ENCODE measurements at places on chromosomes 11 and 22.
A peak's percentile ranks its signal among the peaks of the same experiment; 100 is the strongest.

- no peak for DNase-seq
Observed at GRCh38 chr11:26070714-26071380, 261.1 kb upstream of the ANO3 start.

GRCh38 chr11:120284272-120284671 is 40.8 kb upstream of the TLCD5 start:
- no peak for DNase-seq

DNA sequence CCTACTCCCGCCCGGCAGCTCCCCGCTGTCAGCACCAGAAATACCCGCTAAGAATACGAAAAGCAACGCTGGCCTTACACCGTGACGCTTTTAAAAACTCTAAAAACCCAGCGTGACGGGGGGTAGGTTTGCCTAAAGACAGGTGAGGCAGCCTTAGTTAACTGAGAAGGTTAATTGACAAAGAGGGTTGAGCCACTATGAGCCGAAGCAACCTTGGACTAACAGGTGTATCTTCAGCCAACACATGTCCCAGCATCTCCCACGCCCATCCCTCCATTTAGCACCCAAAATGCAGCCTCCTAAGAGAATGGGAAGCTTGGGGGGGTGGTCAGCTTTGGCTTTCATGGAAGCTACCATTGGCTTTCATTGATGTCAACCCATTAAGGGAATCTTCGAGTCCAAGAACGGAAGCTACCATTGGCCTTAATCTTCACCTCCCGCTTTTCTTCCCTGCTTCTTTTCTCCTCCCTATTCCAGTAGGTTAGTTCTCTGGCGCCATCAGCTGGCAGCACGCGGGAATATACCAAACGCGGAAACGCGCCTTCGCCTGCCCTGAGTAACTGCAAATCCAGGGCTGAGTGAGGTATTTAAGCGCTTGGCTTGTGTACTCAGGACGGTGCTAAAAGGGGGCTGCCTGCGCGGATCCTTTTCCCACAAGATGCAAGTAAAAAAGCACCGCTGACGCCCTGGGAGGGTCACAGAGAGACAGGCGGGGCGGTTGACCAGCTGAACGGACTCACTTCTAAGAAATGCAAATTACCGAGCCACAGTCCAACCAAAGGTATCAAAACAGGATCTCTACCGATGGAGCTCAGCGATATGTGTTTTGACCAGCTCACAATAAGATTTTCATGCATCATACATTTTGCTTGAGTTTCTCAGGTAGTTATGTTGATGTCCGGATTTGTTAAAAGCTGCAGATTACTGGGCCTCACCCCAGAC is 38.5 kb upstream of the GLYATL1 start:
- DNase-seq = peak; percentile 82

- DNase-seq = peak; percentile 80
Observed at GRCh38 chr11:111841370-111842053, 29.9 kb downstream of the ALG9 start.

DNA sequence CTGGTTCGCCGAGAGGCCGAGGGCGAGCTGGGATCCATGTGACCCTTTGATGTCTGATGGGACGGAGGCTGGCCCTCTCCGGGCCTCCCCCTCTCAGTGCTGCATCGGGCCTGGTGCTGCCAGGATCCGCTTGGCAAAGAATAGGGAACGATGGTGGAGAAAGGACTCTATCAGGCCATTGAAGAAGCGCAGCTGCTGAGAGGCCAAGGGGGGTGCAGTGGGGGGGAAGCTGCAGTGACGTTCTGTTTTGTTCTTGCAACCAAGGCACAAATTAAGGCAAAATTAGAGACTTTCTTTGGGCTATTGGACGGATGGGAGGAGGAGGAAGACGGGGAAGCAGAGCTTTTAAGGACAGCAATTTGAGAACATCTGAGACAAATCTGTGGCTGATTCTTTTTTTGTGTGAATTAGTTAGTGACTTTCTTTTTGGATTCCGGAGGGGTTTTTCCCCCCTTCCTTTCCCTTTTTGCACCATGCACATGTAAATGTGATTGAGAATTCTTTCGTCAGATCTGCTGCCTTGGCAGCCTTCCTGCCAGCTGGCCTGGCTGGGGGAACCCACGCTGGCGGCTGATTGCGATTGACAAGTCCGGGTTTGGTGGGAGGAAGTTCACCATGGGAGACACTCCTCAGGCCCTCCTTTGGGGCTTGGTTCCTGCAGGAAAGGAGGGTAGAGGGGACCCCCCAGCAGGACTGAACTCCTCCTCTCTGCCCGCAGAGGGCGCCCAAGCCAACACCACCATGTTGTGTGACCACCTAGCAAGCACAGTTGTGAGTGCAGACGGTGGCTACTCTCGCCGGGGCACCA is 214.6 kb downstream of the NTM start:
- DNase-seq = peak; percentile 53

DNA sequence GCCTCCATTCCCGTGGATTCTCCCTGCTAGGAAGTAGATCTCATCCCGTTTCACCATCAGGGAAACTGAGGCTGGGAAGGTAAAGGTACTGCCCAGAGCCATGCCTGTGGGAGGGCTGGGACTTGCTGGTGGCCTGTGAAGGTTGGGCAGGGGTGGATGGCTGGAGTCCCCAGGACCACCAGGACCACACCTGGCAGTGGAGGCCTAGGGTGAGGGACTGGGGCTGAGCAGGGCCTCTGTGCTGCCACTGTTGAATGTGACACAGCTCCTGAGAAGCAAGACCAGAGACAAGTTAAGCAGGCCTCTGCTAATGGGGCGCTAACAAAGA is 26.2 kb upstream of the PRODH start:
- no peak for DNase-seq

DNA sequence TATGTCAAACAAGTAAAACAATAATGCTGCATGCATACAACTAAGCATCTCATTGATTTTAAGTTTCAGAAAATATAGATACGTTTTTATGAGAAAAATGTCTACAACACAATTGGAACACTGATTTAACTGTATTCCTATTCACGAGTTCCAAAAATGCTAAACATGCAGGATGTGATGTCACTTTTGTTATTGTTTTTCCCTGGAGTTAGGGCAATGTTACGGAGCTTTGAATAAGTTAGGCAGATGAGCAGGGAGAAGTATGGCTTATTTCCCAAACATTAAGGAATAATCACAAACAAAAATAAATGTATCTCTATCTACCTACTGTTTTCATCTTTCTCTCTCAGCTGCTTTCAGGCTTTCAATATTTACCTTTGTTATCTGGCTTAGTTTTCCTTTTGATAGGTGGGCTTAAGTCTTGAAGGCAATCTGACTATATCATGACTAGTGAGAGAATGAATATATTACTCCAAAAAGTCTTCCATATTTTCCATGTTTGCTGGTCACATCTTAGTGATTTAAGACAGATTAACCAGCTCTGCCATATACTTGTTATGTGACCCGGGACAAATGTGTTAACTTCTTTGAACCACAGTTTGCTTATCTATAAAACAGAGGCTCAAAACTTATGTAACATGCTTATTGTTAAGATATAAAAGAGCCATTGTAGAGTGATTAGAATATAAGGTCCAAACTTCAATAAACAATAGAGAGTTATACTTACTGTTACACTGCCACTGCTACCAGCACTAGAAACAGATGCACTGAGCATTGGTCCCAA is 854.4 kb upstream of the CCDC90B start:
- no peak for DNase-seq

DNA sequence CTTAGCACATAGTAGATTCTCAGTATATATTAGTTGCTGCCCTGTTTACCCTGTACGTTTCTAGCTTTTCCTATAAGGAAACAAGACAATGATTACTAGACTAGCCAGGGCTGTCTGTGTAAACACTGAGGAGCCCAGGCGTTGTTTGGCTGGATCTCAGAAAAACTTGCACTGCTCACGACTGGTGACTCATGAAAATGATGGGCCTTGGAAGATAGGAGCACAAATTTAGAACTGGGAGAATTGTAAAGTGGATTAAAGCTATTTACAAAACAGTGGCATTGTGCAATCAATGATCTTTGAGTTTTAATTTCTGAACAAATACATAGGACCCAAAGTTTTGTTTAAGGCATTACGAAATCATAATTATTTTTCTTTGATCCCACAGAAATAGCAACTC is 276.9 kb downstream of the FAM76B start:
- peak; percentile 94 for DNase-seq

DNA sequence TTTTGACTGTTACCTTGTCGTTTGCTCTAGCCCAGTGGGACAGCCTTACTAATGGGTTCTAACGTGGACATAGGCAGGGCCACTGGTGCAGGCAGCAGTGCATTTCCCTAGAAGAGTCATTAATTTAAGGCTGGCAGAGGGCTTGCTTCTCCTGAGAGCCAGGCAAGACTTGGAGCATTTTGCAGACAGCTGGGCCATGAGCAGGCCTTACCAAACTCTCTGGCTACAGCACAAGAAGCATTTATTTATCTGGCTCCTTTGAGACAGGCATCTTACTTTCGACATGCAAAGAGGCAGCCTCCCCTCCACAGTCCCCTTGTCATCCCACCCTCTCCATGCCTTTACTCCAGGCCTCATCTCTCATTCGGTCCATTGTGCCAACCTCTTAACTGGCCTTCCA is 139.9 kb downstream of the CSNK2A3 start:
- no peak for DNase-seq

GRCh38 chr11:119990309-119991021 is 147.4 kb downstream of the TRIM29 start:
- no peak for DNase-seq

GRCh38 chr11:127275774-127276173 is 275.2 kb upstream of the KIRREL3 start:
- peak; percentile 7 for DNase-seq

- no peak for DNase-seq
Observed at GRCh38 chr11:2583605-2583958, 116.2 kb downstream of the KCNQ1OT1 start.

- peak; percentile 68 for DNase-seq
Observed at GRCh38 chr11:118930094-118930712, 4.5 kb upstream of the BCL9L start.

- DNase-seq = no peak
Observed at GRCh38 chr11:37322333-37323194, 724.5 kb upstream of the RAG2 start.

DNA sequence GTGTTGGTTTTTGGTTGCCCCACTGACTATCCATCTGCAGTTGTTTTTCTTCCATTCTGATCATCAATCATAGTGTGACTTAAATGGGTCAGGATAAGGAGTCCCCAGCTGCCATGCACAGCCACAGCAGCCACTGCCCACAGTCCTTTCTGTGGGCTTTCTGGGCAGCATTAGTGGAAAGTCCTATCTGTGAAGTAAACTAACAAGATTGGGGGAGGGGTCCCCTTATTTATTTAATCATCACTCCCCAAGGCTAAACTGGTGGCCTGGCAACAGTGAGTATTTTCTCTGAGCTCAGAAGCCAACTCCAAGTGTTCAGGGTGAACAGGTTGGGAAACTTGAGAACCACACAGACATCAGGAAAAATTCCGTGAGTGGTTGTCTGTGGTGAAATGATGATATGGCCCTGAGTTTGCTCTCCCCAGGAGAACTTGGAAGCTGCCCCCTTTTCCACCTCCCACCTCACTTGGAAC is 145.0 kb downstream of the CCDC34 start:
- peak; percentile 97 for DNase-seq

DNA sequence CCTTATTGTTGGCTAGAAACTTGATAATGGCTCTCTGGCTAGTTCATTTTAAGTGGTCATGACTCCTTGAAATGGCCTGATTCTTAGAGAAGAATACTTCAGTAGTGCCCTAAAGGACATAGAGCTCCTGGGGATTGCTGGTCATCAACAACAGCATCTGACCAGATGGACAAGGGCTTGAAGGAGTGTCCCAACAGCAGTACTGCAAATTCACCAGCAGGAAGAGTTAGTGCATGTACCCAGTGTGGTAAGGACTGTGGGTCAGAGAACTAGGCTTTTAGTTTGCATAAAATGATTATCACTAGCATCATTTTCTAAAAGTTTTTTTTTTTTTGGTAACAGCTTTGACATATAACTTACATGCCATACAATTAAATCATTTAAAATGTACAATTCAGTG is 39.5 kb upstream of the CUL5 start:
- DNase-seq = no peak

DNA sequence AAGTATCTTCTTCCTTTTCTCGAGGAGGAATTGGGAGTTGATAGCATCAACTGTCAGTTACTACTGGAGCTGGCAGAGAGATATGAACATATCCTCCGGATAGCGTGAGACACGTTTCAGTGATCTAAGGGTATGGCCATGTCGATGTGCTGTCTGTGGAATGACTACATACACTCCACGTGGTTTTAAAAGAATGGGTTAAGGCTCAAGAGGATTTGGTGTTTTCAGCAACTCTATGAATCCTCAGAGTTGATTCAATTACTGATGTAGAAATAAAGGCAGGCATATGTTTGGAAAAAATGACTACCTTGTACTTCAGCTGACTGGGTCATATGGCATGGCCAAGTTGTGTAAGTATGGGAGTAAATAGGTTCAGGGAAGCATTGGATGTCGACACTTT is 22.9 kb downstream of the MMP13 start:
- DNase-seq = peak; percentile 62

- DNase-seq = peak; percentile 40
Observed at GRCh38 chr11:104968856-104969776, 742 bp upstream of the CASP4 start.

- DNase-seq = no peak
Observed at GRCh38 chr11:77568306-77568705, 21.4 kb upstream of the AQP11 start.

DNA sequence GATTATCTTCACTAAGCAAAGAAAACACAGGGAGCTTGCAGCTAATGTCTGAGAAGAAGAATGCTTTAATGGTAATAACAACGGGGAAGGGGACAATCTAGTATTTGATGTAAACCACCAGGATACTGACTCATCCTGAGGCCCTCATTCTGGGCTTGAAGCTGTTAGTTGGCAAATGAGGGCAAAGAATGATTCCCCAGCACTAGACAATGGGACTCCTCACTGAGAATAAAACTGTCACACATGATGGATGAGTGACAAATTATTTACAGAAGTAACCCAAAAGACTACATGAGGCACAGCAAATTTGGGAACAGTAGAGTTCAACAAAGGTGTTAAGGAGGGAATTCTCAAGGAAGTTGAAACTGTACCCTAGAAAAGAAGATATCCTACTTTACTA is 76.3 kb downstream of the FAM168A start:
- peak; percentile 53 for DNase-seq

GRCh38 chr11:113394919-113395318 is 7.3 kb downstream of the ANKK1 start:
- no peak for DNase-seq

DNA sequence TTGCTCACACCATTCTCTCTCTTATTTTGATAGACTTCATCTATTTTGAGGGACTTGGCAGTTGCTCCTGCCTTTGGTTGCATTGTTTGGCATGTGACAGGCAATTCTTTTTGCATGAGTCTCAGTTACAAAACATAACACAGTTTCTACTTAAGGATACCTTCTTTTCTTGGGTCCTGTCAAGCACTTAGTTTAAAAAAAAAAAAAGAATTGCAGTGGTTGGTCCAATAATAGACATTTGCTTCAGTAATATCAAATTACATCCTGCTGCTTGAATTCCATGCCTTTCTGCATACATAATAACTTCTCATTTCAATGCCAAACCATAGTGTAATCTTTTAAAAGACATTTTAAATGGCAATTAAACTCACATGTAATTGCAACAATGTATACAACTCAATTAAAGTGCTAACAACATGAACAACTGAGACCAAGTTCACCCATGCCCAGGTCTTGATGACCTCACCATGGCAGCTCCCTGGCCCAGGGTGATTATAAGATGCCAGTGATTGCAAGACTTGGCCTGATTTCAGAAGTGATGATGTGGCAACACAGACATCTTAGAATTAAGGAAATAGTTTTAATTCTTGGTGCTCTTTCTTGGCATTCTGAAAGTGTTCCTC is 32.2 kb upstream of the PLET1 start:
- DNase-seq = peak; percentile 93

Measured in fibroblast of skin of abdomen (primary cell).